Subcutaneous preadipocyte (primary cell): ENCODE measurements at places on chromosomes 3 and 15. TPM values are rescaled to one million over a fixed set of nuclear protein-coding genes. Genes with fewer than 3 reads are reported as not detected.

The FAM43A gene
- total RNA-seq = 7.3 and 10.2 TPM in 2 replicates

The CYP11A1 gene
- 0.78 and 1.8 TPM in 2 replicates for total RNA-seq

The NANOGP8 gene
- total RNA-seq = 0.39 and 0.73 TPM in 2 replicates

The HRG gene
- total RNA-seq = not detected in 2 replicates

The FOXL2 gene
- under 0.01 and 0.39 TPM in 2 replicates for total RNA-seq

The MEGF11 gene
- total RNA-seq = not detected in 2 replicates

The NAA80 gene
- 11.5 and 15.8 TPM in 2 replicates for total RNA-seq

The GPR176 gene
- total RNA-seq = 50.7 and 59.6 TPM in 2 replicates

The ESYT3 gene
- total RNA-seq = under 0.01 and 1.4 TPM in 2 replicates

The CFAP92 gene
- under 0.01 and 0.37 TPM in 2 replicates for total RNA-seq

The FAM107A gene
- total RNA-seq = under 0.01 TPM in 1 of 2 replicates, not detected in the other

The SV2B gene
- not detected in 2 replicates for total RNA-seq

The SLC7A14 gene
- 2.0 and 4.0 TPM in 2 replicates for total RNA-seq

The NKTR gene
- 55.1 and 62.8 TPM in 2 replicates for total RNA-seq

The SHC4 gene
- 0.39 and 0.73 TPM in 2 replicates for total RNA-seq

The BFSP2 gene
- total RNA-seq = not detected in 2 replicates

The CPA3 gene
- total RNA-seq = not detected in 2 replicates

The GOLGA6L10 gene
- total RNA-seq = under 0.01 and 0.20 TPM in 2 replicates

The COLQ gene
- 0.37 and 0.98 TPM in 2 replicates for total RNA-seq

The OXTR gene
- total RNA-seq = 0.73 and 0.98 TPM in 2 replicates

The EXD1 gene
- not detected in 2 replicates for total RNA-seq

The GOLGA6L7 gene
- total RNA-seq = not detected in 2 replicates

The TGM5 gene
- not detected in 2 replicates for total RNA-seq

The PAQR5 gene
- 5.1 and 13.9 TPM in 2 replicates for total RNA-seq

The ZDHHC19 gene
- total RNA-seq = not detected in 2 replicates

The USP19 gene
- total RNA-seq = 32.0 and 41.1 TPM in 2 replicates

The DNASE1L3 gene
- total RNA-seq = 0.59 and 1.5 TPM in 2 replicates

The NGRN gene
- 26.8 and 29.5 TPM in 2 replicates for total RNA-seq

The TXNRD3 gene
- total RNA-seq = 7.4 and 8.5 TPM in 2 replicates

The SPRED1 gene
- 68.0 and 113 TPM in 2 replicates for total RNA-seq

The MAN2A2 gene
- 6.2 and 11.3 TPM in 2 replicates for total RNA-seq

The SEMA3G gene
- total RNA-seq = 0.20 TPM in 1 of 2 replicates, not detected in the other

The PATL2 gene
- 0.98 and 1.1 TPM in 2 replicates for total RNA-seq

The SAXO2 gene
- total RNA-seq = 0.78 and 1.8 TPM in 2 replicates

The CD96 gene
- total RNA-seq = not detected in 2 replicates
